H1 (cell line): ENCODE measurements at places on chromosomes 1 and 21. TPM values are rescaled to one million over a fixed set of nuclear protein-coding genes. Genes with fewer than 3 reads are reported as not detected.
A peak's percentile ranks its signal among the peaks of the same experiment; 100 is the strongest.

DNA sequence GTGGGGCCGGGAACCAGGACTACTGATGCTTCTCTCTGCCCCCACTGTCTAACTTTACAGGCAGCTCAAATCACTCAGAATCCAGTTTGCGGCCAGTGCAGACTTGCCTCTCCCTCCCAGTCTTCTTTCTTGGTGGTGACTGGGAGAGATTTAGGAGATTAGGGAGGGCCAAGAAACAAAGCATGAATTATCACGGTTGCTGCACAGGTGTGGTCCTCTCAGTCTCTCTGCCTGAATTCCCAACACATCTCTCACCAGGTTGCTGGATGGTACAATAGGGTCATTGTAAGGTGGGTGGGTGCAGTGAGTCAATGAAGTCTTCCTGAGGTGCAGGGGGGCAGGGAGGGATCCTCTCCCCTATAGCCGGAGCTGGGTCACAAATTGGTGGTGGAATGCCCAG, 12.6 kb downstream of the S100A11 start:
- no peak for DNase-seq

- peak; percentile 29 for DNase-seq
These were observed 80.9 kb upstream of the LBR start for GRCh38 chr1:225508538-225509375.

DNA sequence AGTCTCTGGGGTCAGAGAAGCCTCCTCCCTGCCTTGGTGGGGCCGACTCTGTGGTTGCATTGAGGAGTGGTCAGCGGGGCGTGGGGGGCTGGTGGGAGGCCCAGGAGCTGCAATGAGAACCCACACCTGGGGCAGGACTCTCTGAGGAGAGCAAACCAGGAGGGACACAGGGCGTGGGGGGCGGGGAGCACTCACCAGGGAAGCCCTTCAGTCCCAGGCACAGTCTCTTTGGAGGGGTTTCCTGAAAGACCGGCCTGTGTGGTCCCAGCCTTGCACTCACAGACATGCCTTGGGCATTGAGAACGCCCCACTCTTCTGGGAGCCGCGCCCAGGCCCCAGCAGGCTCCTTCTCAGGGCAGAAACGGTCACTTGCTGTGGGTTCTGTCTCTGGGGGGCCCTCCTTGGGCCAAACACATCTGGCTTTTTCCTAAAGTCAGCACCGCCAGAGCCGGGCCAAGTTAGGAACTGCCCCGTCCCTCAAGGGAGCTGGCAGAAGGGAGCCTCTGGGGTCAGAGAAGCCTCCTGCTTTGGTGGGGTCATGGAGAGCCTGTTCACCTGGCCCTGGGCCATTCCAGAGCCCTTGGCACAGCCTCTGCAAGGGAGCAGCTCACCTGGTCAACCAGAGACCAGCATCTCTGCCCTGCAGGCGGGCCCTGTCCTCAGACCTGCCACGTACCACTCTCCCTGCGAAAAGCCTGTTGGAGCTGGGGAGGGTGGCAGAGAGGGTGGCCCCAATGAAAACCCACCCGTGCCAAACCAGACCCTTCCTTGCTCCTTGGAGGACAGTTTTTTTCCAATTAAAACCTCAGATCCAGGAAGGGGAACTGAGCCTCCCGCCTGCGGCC, 59.9 kb upstream of the TTC34 start:
- DNase-seq = no peak

- DNase-seq = no peak
These were observed 56.4 kb upstream of the SAMSN1 start for GRCh38 chr21:14602382-14602958.

GRCh38 chr1:9733160-9733789, 81.7 kb downstream of the PIK3CD start:
- DNase-seq = no peak

The B3GALT2 gene
- total RNA-seq = not detected in 2 replicates

The C1orf226 gene
- 18.8 and 19.5 TPM in 2 replicates for total RNA-seq
